ENCODE measurements at places on chromosomes 6 and 20. TPM values are rescaled to one million over a fixed set of nuclear protein-coding genes. Genes with fewer than 3 reads are reported as not detected.

DNA sequence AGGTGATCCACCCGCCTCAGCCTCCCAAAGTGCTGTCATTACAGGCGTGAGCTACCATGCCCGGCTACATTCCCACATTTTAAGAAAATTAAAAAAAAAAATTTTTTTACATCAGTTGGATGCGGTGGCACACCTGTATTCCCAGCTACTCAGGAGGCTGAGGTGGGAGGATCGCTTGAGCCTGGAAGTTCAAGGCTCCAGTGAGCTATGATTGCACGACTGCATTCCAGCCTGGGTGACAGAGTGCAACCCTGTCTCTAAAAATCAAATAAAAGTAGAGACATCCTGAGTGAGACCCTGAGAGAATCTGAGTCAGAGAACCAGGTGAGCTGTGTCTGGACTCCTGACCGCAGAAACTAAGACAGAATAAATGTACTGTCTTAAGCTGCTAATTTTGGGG, 38.8 kb downstream of the PIM1 start:
- no peak for DNase-seq

DNA sequence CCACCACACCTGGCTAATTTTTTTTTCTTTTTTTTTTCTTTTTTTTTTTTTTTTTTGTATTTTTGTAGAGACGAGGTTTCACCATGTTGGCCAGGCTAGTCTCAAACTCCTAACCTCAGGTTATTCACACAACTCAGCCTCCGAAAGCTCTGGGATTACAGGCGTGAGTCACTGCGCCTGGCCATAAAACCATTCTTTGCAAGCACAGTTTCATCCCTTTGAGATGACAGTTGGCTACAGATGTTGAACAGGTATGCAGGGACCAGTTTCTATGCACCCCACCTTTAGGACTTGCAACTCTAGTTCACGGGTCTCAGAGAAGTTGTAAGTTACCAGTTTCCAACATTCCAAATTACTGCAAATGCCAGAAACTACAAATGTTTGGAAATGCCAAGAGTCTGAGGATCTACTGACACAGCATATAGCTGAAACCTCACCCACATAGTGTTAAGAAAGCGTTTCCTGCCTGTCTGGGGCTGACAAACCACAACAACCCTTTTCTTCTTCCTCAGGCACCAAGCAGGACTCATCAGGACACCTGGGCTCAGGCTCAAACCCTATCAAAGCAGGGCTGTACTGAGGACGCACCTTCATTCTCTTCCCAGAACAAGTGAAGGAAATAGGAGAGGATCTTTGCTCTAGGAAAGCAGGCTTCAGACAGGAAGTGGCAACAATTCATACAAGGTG, 22.9 kb downstream of the ARHGAP18 start:
- DNase-seq, result peak; percentile 54

DNA sequence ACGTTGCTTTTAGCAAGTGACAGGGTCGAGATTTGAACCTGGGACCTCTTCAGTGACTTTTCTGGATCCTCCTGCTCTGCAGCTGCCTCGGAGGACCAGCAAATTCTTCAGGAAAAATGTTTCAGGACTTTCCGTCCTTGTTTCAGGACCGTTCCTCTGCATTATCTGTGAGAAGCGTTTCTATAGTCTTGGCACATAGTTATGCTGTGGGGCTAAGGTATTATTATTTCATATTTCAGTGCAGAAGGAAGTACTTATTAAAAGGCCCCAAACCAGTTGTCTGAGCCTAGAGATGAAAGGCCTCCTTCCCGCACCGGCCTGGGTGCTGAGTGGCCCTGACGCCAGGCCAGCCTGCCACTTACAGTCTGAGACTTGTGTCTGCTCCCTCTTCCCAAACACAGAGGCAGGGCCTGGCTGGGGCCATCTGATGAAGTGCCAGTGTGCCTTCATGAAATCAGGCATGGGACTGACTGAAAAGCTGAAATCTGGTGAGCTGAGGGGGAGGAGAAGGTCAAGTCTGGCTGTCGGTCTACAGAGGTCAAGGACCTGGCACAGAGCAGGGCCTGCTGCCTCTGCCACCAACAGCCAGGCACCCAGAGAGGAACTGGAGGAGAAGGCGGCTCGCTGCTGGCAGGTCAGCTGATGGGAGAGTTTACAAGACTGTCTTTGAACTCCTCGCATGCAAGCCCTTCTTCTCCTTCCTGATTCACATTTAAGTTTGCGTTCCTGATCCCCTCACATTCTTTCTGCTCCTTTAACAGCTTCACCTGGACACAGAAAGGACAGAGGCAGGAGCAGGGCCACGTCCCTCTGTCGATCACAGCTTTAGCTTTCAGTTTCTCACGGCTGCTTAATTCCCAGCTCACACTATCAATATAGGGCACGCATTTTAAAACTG, 8.9 kb upstream of the QKI start:
- DNase-seq, result peak; percentile 42

DNA sequence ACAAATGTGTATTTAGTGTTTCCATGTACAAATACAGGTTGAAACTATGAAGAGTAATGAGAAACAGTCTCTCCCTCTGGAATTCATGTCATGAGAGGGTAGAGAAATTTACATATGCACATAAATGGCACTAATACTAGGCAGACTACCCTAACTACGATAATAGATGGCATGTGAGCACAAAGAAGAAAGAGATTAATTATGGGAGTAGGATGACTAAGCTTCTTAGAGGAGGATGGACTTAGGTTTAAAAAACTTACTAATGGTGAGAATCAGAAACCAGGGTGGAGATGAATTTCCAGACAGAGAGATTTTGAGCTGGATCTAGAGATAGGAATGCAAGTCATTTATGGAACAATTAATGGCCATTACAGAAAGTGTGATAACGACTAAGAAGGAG, 225.3 kb upstream of the HTR1E start:
- no peak for DNase-seq

GRCh38 chr6:22903826-22904225, 334.5 kb downstream of the HDGFL1 start:
- no peak for DNase-seq

GRCh38 chr6:102075539-102075938, 682.0 kb downstream of the GRIK2 start:
- no peak for DNase-seq

- peak; percentile 98 for DNase-seq
Measured at GRCh38 chr6:149233056-149233715, 84.3 kb upstream of the TAB2 start.

GRCh38 chr6:2760882-2761842, 4.0 kb upstream of the WRNIP1 start:
- DNase-seq, result no peak

GRCh38 chr6:169073311-169073710, 180.3 kb downstream of the THBS2 start:
- DNase-seq, result no peak

DNA sequence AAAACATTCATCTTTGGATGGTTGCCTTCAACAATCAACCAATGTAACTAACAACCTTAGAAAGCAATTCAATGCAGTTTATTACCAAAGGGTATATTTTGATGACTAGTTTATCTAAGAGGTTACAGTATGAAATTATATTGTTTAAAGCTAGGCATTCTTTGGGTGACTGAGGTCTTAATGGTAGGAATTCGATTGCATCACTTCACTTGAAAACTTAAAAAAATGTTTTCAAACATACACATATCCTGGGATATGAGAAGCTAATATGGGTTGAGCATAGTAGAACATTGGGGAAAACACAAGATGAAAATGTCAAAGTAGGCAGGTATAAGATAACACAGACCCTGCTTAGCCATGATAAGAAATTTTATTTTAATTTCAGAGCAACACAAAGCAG, 144.6 kb upstream of the BMP5 start:
- no peak for DNase-seq

DNA sequence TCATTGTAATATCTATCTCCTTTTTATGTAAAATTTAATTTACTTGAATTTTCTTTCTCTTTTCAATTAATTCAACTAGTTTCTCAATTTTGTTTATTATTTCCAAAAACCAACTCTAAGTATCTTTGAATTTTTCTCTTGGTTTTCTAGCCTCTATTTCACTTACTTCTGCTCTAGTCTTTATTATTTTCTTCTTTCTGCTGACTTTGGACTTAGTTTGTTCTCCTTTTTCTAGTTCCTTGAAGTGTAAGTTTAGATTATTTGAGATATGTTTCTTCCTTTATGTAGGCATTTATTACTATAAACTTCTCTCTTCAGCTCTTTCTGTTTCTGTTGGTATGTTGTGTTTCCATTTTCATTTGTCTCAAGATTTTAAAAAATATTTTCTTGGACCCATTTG, 70.8 kb downstream of the TNFAIP3 start:
- no peak for DNase-seq

- no peak for DNase-seq
Measured at GRCh38 chr6:137914530-137915193, 47.6 kb downstream of the TNFAIP3 start.

DNA sequence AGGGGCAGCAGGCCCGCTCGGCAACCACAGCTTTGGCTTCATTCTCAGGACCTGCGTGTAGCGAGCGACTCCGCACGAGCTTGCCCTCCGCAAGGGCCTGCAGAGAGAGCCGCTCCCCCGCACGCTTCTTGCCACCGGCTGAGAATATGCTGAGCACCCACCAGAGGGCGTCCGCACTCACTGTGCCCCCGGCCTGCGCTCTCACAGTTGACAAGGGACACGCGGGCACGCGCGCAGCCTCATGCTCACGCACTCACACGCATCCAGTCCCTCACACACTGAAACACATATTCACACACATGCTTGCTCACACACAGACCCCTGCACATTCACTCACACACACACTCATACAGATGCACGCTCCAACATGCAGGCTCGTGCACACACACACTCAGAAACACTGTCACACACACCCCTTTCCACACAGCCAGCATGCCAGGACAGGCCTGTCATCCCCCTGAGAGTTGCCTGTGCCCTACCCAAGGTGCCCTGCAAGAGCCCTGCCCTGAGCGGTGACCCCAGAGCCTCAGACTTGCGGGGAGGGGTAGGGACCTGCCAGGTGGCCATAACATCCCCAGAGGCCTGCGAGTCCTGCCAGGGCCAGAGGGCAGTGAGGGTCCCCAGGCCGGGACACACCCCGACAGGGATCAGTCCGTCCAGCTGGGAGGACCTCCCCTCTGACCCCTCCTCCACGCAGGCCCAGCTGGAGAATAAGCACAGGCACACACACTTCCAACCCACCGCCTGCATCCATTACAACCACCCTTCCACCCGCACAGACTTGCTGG, 174.1 kb downstream of the BMP7 start:
- DNase-seq, result peak; percentile 68

GRCh38 chr6:75204217-75204958, 1.5 kb downstream of the COL12A1 start:
- peak; percentile 90 for DNase-seq

- DNase-seq, result no peak
Measured at GRCh38 chr6:126698732-126699240, 358.9 kb downstream of the CENPW start.

GRCh38 chr6:13932785-13933184, 8.0 kb downstream of the RNF182 start:
- no peak for DNase-seq

DNA sequence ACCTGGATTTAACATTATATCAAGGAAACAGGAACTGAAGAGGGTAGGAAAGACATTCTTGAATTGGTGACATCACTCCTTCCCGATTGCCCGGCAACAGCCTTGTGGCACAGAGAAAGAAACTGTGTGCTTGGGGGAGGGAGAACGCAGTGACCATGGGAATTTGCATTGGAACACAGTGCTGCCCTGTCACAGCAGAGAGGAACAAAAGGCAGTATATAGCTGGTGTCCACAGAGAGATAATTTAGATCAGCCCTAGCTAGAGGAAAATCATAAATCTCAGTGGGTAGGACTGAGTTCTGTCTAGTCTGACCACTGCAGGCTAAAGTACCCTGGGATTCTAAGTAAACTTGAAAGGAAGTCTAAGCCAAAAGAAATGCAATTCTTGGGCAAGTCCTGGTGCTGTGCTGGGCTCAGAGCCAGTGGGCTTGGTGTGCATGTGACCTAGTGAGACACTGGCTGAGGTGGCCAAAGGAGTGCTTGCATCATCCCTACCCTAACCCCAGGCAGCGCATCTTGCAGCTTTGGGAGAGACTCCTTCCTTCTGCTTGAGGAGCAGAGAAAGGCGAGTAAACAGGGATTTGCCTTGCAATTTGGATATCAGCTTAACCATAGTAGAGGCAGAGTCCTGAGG, 697.6 kb downstream of the HACE1 start:
- no peak for DNase-seq

GRCh38 chr20:39111359-39112177, 149.4 kb downstream of the DHX35 start:
- no peak for DNase-seq

DNA sequence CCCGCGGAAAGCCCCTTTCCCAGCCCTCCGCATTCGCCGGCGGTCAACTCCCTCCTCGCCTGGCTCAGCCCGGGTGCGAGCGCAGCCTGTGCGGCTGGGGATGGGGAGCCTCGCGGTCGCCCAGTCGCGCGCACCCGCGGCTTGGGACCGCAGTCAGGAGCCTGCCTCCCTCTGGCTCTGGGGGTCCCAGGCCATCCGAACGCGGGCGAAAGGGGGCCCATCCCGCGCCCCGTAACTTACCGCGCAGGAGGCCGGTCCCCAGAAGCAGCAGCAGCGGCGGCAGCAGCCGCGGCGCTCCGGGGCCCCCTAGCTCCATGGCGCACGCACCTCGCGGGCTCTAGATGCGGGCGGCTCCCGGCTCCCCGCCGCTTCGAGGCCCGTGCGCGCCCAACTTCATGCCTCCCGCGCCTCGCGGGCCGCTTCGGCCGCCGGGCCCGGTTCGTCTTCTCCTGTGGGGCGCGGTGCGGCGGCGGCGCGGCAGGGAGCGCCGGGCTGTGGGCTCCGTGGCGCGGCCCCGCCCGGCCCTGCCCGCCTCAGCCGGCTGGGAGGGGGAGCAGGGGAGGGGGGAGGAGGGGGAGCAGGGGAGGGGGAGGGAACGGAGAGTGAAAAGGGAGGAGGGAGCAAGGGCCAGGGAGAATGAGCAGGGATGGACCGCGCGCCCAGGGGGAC, at the start of gene CHRNA4:
Gene CHRNA4 (minus strand): TSS at position 500 of the 669 bp plus-strand sequence. CDS start 184 bp downstream, at position 316.
- DNase-seq, result no peak

DNA sequence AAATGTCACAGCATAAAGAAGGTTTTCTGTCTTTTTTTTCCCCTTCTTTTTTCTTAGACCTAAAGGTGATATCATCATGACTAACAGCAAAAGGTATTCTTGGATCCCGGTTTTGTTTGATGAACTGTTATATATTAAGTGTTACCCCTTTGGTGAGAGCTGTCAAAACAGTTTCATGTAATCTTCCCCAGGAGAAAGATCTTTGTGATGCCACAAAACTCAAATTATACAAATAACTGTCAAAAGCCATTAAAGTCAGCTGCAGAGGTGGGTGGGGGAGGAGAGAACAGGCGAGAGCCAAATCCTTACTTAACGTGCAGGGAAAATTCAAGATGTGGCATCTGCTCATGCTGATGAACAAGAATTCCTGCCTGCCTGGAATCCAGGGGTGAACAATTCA, 258.2 kb downstream of the BMP7 start:
- peak; percentile 68 for DNase-seq

The LAMA2 gene
- 0.65 TPM for total RNA-seq

The DEFB124 gene
- not detected for total RNA-seq

The GTSF1L gene
- total RNA-seq, result not detected

The CNBD2 gene
- total RNA-seq, result 8.1 TPM

The HTR1E gene
- not detected for total RNA-seq

The CLDN20 gene
- 0.54 TPM for total RNA-seq

The MYLK2 gene
- total RNA-seq, result 3.0 TPM

The HLA-DRA gene
- total RNA-seq, result 0.46 TPM

The FOXC1 gene
- total RNA-seq, result 7.0 TPM

The C20orf204 gene
- 1.1 TPM for total RNA-seq

The CALHM4 gene
- total RNA-seq, result not detected

The LSM14B gene
- 34.3 TPM for total RNA-seq

The FUT9 gene
- 0.03 TPM for total RNA-seq

The CST7 gene
- not detected for total RNA-seq

All from Daoy (cell line).